ENCODE measurements at places on chromosomes 13 and 19. TPM values are rescaled to one million over a fixed set of nuclear protein-coding genes. Genes with fewer than 3 reads are reported as not detected.
A peak's percentile ranks its signal among the peaks of the same experiment; 100 is the strongest.

GRCh38 chr19:47973529-47973928 is 18.4 kb downstream of the BSPH1 start:
- peaks cover 35% of the 10 kb centered on the region for H3K27me3 ChIP-seq
- no peak overlapping the region for H3K4me3 ChIP-seq
- H3K4me1 ChIP-seq, result peaks cover 7% of the 10 kb centered on the region
- no peak for DNase-seq
- no peaks in the 10 kb centered on the region for H3K36me3 ChIP-seq

- peaks cover 38% of the 10 kb centered on the region for H3K4me1 ChIP-seq
- peak overlapping the region; percentile 88 for H3K4me3 ChIP-seq
- peaks cover 17% of the 10 kb centered on the region for H3K36me3 ChIP-seq
Measured at GRCh38 chr19:32692727-32693061, 1.1 kb downstream of the NUDT19 start.

DNA sequence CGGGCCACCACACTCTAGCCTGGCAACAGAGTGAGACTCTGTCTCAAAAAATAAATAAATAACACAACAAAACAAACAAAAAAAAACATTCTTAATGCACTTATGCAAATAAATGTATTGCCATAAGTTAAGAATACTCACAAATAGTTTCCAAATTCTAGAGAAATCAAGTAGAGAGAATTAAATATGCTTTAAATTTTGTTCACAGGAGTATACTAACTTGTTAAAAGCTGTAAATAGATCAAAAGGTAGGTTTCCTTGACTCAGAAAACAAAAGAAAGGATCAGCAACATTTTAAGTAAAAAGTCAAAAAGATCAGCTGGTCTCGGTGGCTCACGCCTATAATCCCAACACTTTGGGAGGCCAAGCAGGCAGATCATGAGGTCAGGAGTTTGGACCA is 50.5 kb upstream of the ZNF429 start:
- H3K27me3 ChIP-seq, result no peaks in the 10 kb centered on the region
- no peak overlapping the region for H3K27ac ChIP-seq
- H3K4me3 ChIP-seq, result no peak overlapping the region
- no peaks in the 10 kb centered on the region for H3K4me1 ChIP-seq
- DNase-seq, result no peak

FAAP24 gene
- 6.9 TPM for total RNA-seq

ARHGAP33 gene
- 109 TPM for total RNA-seq

SHC2 gene
- total RNA-seq, result 45.2 TPM

All from neural crest cell (in vitro differentiated cells).